Stimulated activated CD4-positive, alpha-beta T cell treated with anti-CD3 and anti-CD28 coated beads, Interleukin-15, amount 100 ng/mL, for 1 hour (primary cell): ENCODE measurements at places on chromosomes 1 and 21.

DNA sequence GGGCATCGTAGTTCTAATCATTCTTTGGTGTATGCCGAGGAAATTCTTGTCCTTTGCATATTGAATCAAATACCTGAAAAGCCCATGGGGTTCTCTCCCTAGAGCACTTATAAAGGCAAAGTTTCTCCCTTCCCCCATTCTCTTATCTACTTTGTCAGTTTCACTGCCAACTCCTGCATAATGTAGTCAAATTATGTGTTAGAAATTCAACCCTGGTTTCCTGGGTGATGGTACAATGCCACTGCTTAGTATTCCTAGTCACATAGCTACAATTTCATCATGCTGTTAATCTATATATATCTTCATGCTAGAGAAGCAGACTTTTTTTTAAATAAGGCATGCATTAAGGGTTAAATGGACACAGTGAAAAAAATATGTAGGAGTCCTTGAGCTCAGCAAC, 119.0 kb downstream of the PDE4B start:
- DNase-seq = no peak

GRCh38 chr1:161905269-161905884, 118.3 kb downstream of the OLFML2B start:
- no peak for DNase-seq

DNA sequence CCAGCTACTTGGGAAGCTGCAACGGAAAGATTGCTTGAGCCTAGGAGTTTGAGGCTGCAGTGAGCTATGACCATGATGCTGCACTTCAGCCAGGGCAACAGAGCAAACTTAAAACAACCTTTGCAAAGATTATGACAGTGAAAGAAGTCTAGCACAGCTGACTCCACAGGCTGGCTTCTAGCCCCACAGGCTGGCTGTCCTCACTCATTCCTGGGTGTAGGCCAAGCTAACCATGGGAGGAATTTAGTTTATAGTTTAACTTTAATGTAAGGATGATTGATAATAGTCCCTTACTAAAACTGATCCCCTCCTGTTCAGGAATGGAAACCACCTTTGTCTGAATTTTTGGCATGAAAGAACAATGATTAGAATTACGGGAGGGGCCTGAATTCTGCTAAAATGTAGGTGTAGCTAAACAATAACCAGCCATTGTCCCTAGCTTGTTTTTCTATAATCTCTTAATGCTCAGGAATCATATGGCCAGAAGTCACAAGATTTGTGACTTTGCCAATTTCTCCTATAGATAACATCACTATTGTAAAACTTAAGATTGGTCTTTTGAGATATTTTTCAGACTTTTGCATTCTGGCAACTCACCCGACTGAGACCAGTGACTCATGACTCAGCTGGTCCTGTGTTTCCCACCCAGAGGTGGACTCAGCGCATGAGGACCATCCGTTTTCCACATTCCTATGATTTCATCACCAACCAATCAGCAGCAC, 28.1 kb upstream of the SGIP1 start:
- DNase-seq = no peak

DNA sequence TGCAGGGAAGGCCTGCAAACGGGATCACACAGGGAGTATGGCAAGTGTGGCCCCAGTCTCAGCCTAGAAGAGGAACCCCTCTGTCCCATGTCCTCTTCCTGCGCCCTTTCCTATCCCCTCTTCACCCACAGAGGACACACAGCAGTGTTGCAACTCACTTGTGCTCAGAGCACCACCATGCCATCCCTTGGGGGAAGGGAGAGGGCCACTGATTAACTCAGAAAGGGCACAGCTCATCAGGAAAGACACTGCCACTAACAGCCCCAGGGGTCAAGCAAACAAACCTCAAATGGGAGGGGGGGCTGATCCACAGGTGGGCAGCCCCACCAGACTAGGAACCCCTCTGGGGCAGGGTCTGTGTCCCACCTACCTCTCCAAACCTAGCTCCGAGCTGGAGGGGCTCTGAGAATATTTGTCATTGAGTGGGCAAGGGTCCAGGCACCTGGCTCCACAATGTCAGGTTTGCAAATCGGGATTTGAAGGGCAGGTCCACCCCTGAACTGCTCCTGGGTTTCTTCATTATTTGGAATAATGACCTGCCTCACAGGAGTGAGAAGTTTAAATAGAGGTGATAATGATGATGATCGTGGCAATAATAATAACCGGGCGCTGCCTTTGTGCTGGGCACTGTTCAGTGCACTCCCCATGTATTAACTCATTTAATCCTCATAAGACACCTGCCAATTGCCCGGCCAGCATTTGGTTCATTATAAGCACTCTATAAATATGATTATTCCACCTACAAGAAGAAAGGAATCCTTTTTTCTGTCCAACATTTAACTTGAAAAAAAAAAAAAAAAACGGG, 1.0 kb downstream of the ALDH4A1 start:
- no peak for DNase-seq

DNA sequence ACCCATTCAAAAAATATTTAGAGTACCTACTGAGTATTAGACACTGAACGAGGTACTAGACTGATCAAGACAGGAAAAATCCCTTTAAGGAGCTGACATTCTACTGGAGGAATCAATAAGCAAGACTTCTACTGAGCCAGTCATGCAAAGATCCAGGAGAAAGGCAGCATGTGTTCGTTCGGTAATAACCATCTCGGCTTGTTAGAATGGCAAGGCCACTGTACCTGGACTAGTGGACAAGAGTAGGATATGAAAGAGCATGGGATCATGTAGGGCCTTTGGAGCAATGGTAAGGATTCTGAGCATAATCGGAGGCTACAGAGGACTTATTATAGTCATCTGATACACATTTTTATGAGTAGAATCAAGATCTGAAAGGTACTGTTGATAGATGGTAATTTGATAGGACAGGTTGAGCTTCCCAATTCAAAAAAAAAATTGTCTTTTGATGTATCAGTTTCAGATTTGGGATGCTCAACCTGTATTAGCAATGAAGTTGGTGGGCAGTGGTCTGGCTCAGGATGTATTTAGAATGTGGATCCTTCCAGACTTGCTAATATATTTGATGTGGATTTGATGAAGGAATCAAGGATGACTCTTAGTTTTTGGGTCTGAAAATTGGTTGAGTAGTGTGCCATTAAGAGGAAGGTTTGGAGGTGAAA, 2.3 kb downstream of the COX20 start:
- no peak for DNase-seq

- DNase-seq = no peak
These were observed 95.8 kb upstream of the USH2A start for GRCh38 chr1:216518844-216519627.

DNA sequence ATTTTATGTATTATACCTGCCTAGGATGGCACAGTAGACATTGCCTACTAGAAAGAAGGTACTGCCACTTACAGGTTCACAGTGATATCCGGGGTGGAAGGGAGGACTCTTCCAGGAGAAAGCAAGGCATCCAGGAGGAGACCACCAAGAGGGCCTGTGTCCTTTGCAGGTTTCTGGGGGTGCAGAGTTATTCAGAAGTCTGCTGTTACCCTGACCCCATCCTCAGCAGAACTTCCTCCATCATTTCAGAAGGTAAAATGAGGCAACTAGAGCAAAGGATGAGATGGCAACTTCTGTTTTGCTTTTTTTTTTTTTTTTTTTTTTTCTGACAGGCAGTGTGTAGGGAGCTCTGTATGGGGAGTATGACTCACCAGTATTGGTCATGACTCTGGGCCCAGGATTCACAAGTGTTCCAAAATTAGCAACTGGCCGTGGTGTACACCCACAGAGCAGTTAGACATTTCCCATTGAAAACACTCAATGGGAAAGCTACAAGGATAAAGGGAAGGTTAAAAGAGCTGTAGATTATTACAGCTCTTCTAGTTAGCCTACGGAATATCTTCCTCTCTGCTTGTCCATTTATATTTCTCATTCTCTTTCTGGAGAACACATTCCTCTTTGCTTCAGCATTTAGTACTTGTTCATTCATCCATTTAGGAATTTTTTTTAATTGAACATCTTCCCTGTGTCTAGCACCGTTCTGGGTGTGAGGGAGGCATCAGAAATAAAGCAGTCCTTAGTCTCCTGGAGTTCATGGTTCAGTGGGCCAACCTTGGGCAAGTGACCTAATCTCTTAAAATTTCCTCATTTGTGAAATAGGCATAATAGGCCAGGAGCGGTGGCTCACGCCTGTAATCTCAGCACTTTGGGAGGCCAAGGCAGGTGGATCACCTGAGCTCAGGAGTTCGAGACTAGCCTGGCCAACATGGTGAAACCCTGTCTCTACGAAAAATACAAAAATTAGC, 50.5 kb upstream of the PPP2R5A start:
- DNase-seq = no peak

- no peak for DNase-seq
These were observed 201.5 kb downstream of the PDE4B start for GRCh38 chr1:65994223-65994622.

DNA sequence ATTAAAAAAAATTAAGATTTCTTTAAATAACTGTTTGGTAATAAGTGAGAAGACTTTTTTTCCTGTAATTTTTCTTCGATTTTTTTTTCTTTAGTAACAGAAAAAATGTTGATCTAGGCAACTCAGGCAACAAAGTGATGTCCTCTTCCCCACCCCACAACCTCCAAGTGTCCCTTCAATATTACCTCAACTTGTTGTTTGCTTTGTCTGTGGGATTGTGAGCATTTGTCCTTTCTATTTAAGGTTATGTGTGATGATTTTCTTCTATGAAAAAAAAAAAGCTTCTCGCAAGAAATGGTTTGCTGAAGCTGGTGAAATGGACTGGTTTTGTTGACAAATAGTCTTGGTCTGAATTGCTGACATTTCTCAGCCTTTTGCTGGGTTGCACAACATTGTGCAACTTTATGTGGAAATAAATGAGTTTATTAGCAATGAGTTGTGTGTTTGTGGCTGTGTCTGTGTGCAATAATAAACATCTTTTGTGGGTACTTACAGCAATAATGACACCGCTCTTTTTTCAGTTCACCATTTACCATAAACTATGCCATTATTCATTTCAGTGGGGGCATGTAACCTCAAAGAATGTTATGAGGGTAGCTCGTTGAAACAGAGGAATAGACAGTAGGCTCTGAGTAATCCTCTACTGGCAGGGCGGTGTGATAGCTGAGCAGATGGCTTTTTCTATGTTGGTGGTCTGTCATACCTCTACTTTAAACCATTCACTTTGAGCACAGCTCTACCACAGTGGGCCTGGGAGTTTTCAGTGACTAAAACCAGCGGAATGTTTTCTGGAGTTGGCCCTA, 218.4 kb downstream of the HLX start:
- DNase-seq = no peak

DNA sequence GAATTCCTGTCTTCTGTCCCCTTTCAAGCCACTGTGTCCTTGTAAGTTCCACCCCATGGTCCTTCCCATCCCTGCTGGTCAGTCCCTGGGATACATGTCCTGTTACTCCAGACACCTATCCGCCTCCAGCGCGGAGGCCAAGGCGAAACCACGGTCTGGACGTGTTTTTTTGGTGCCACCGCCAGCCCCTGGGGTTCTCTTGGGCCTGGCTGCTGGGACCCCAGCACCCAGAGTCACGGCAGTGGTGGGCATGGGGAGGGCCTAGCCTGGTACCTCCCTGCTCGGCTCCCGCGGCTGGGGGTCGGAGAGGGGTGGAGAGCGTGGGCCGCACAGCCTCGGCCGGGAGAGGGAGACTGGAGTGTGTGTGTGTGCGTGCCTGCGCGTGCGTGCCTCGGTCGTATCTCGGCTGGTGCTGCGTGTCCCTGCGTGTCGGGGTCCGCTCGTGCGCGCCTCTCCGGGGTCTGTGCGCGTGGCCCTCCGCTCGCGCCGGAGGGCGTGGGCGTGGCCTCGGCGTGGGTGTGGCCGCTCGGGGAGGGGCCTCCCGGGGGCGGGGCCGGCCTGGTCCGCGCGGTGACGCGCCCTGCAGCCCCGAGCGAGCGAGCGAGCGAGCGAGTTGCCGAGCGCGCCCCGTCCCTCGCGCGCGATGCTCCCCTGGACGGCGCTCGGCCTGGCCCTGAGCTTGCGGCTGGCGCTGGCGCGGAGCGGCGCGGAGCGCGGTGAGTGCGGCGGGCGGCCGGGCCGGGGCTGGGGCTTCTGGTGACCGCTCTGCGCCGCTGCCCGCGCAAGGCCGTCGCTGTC, at the start of gene VWA1:
TSS of gene VWA1 (plus strand) at position 585 of the 798 bp plus-strand sequence. CDS start at position 644, 59 bp downstream.
- peak; percentile 62 for DNase-seq

- DNase-seq = no peak
These were observed 2.6 kb upstream of the HES5 start for GRCh38 chr1:2532485-2533160.

GRCh38 chr1:192252776-192253175, 64.0 kb upstream of the RGS21 start:
- DNase-seq = no peak

DNA sequence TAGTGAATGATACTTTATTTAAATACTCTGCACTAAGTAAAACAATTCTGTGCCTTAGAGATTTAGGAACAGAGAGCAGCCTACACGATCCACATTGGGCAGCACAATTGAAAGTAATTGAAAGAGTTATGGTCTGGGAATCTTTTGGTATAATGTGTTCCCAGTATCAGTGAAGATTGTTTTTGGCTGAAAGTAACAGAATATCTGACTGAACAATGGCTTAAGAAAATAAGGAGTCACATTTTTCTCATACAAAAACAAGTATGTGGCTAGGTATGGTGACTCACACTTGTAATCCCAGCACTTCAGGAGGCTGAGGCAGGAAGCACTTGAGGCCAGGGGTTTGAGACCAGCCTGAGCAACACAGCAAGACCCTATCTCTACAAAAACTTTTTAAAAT, 306.2 kb downstream of the NFIA start:
- DNase-seq = no peak

- no peak for DNase-seq
These were observed 130.2 kb downstream of the CDC7 start for GRCh38 chr1:91630803-91631202.

DNA sequence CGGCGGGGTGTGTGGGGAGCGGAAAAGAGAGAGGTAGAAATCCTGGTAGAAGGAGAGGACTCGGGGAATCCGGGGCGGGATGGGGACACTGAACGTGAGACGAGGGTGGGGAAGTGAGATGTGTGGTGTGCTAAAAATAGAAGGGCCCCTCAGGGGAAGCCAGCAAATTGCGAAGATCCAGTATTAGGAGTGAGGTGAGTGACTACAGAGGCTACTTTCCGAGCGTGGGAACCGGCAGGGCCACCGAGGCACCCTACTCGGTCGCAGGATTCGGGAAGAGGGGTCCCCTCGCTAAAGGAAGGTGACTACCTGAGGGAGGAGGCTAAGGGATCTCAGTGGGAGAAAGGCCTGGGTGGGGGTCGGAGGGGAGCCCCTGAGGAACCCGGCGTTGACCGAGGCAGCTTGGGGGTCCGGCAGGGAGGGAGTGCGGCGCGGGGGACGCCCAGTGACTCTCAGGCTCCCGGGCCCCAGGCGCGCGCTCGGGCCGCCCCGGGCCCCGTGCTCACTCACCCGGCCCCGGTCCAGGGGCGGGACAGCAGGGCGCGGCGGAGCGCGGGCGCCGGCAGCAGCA, 318 bp downstream of the ALDH4A1 start:
- DNase-seq = no peak
